ENCODE measurements at places on chromosomes 5 and 9. TPM values are rescaled to one million over a fixed set of nuclear protein-coding genes. Genes with fewer than 3 reads are reported as not detected.

DNA sequence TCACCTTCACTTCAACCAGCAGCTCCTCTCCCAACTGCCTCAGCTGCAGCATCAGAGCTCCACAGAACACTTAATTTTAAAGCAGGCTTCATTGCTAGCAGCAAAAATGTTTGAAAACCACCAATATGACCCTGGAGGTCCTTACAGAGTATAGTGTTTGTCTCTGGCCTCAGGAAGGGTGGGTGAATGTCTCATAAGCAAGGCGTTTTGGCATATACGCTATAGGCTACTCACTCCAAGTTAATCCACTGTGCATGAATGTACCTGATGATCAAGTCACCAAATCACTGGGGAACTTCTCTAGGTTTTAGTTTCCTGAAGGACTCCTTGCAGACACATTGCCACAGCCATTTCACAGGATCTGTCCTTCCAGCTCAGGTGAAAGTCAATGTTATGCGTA, 125.3 kb downstream of the GABBR2 start:
- no peaks in the 10 kb centered on the region for H3K27me3 ChIP-seq
- no peaks in the 10 kb centered on the region for H3K4me1 ChIP-seq
- no peak for DNase-seq
- H3K36me3 ChIP-seq: no peaks in the 10 kb centered on the region
- no peak overlapping the region for H3K4me3 ChIP-seq

TMEM167A gene
- 31.4 TPM for total RNA-seq

DNA sequence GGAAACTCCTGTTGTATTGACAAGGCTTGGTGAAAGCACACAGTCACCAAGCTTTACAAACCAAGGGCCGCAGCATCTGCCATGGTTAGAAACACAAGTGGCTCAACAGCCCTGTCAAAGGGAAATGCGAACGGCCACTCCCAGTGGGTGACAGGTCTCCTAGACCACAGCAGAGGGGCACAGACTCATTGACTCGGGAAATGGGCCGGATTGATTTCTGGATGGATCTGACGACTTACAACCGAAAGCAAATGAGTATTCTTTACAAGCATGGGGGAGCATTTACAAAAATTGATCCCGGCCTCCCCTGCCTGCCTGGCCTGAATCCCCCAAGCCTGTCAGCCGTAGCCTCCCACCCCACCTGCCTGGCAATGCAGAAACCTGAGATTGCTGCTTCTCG, 48.2 kb downstream of the ADAMTS2 start:
- H3K36me3 ChIP-seq: no peaks in the 10 kb centered on the region
- no peaks in the 10 kb centered on the region for H3K27me3 ChIP-seq
- H3K27ac ChIP-seq: no peak overlapping the region

DNA sequence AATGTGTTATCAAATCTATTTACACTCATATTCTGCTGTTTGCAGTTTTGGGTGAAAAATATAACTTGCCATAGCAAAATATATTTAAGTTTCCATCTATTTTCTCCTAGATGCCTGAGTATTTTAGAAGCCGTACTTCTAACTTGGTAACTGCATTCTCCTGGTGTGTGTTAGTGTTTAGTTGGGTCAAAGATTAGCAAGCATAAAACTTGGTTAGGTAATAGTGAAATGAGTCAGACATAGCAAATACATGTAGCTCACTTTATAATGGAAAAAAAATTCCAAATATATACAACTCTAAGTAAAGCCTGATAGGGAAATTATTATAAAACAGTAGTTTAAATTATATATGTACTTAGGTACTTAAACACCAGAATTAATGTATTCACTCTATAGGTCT, 640.7 kb upstream of the ST8SIA4 start:
- H3K4me1 ChIP-seq: no peaks in the 10 kb centered on the region
- no peak overlapping the region for H3K4me3 ChIP-seq
- H3K27me3 ChIP-seq: no peaks in the 10 kb centered on the region
- DNase-seq: no peak
- H3K27ac ChIP-seq: no peak overlapping the region

CARTPT gene
- not detected for total RNA-seq

DNA sequence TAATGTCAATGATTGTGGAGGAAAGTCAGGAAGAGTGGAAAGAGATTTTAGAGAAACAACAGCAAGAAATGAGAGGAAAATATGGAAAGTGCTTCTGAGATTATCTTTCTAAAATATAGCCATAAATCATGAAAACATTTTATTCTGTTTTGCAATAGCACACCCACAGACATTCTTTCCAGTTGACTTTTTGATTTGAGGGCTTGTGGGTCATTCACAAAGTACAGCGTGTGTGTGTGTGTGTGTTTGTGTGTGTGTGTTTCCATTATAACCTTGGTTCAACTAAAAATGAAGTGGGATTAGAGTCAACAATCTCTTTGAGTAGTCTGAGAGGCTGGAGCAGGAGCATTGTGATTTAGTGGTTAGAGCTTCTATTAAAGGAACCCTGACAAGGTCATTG, 116.6 kb upstream of the GAS1 start:
- no peaks in the 10 kb centered on the region for H3K27me3 ChIP-seq
- H3K36me3 ChIP-seq: no peaks in the 10 kb centered on the region

DNA sequence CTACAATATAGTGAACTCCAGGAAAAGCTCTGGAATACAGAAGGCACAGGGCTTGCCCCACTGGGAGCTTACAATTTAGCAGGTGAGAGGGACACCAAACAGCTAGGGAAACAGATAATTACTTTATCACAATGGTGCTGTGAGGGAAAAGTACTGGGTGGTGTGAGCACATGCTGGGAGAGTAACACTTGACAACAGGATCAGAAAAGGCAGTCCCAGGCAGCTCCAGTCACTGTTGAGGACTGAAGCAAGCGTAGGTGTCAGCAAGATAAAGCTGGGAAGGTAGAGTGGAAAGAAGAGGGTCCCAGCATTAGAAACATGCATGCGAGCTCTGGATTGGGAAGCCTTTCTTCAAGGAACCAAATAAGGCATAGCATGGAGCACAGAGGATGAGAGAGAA, 296.0 kb downstream of the ATPSCKMT start:
- no peak overlapping the region for H3K4me3 ChIP-seq
- no peak for DNase-seq
- H3K27me3 ChIP-seq: no peaks in the 10 kb centered on the region
- H3K27ac ChIP-seq: no peak overlapping the region

DNA sequence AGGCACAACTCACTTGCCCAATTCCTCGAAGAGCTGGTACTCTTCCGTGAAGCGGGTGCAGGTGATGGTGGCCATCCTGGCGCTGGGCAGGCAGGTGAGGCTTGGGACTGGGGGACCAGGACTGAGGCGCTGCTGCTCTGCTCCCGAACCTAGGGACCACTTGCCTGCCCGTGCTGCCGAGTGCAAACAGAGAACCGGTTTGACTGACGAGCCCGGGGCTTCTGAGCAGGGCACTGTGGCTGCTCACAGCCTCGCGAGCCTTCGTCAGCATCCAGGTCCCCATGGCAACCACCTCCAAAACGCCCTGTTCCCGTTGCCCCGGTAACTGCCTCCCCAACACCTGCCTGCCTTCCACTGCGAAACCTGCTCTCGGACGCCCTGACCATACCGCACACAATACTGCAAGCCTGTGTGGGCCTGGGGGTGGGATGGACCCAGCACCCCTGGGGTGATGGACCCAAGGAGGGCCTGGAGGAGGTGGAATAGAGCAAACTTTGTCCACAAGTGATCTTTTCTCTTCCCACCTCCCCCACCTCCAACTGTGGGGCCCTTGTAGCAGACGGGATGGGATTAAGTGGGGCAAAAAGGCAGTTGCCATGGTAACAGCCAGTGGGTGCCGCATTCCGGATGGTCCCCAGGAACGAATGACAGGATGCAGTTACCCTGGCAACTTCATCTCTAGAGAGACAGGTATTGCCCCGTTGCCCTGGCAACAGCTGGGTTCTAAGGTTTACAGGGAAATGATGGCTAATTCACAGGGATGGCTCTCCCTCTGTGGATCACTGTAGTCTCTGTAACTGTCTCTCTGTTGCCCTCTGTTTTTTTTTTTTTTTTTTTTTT, at the start of gene CAMK2A:
CAMK2A (minus strand) TSS at position 223 of the 840 bp plus-strand sequence; CDS start at position 75, 148 bp downstream.
- no peak for DNase-seq
- H3K4me1 ChIP-seq: no peaks in the 10 kb centered on the region
- no peak within 1 kb of the TSS for H3K27ac ChIP-seq
- no peak within 1 kb of the TSS for H3K4me3 ChIP-seq

- H3K36me3 ChIP-seq: no peaks in the 10 kb centered on the region
- H3K4me1 ChIP-seq: no peaks in the 10 kb centered on the region
- DNase-seq: no peak
- H3K27me3 ChIP-seq: no peaks in the 10 kb centered on the region
- H3K27ac ChIP-seq: no peak overlapping the region
- H3K4me3 ChIP-seq: no peak overlapping the region
Observed at GRCh38 chr9:96279932-96280331, 22.0 kb downstream of the HSD17B3 start.

Measured in Peyer's patch (tissue), 4 donors.